ENCODE measurements at places on chromosomes 2 and 18.

DNA sequence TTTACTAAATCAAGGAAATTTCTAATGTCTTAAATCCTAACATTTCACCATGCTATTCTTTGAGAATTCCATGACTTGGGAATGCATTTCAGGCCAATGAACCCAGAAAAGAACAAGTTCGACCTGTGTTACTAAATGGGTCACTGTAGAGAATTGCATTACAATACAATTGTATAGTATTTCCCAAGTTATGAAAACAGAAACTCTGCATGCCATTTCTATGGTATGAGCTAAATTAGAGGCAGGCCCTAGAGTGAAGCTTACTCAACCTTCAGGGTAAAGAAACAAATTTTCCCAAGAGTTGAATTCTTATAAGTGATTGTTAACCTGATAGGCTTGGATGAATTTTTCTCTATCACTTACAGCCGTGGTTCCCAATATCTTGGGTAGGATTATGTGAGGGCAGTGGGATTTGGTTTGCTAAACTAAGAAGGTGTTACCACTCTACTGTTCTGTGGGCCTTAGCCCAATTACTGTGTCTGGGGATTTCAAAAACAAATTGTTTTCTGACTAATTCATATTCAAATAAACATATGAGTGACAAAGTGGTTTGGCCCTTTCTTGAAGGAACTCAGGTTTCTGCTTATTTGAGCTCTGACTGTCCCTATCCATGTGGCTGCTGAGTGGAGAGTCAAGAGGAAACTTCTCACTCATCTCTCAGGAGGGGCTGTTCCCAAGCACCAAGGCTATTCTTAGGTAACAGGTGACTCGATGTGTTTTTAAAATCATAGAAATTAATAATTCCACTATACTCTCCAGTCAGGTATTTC, 11.2 kb upstream of the SERPINB7 start:
- DNase-seq = no peak

DNA sequence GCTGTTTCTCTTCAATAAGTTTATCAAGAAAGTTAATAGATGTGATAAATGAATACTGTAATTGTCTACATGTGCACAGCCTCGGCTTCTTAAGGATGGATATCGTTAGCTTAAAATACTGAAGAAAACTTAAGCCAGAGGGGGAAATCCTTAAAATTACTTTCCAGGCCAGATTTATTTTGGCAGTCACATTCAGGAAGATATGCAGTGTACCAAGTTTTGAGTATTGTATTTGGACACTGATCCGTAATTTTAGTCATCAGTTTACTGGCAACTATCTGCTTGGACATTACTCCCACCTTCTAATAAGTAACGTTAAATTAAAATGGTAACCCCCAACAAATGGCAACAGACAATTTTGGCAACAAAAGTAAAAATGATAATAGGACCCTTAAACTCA, 770.0 kb upstream of the ZEB2 start:
- DNase-seq = no peak

DNA sequence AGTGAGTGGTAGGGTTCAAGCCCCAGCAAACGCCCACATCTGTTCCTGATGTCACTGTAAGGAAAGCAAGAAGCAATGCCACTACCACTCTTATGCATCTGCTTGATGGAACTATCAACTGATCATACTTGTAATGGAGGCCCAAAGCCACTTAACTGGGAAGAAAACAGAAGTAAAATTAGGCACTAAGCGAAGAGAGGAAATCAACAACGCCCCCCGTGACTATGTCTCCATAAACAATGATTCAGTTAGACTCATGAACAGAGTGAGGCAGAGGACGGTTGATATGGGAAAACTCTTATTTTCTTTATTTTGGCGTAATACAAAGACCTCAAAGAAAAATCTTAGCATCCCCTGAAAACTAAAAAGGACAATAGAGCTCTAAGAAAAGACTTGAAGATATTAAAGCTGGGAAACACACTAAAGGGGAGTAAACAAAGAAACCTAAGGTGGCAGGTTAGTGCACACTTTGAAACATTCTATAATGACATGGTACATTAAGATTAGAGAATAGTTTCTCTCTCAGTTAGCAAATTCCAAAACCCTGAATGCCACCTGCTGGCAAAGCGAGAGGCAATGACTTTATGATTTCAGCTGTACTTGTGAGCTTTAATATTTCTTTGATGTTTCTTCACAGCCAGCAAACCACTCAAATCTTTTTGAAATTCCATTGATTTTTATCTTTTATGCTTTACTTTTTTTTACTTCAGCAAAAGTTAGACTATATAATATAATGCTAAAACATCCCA, 86.5 kb downstream of the LRP2 start:
- no peak for DNase-seq

DNA sequence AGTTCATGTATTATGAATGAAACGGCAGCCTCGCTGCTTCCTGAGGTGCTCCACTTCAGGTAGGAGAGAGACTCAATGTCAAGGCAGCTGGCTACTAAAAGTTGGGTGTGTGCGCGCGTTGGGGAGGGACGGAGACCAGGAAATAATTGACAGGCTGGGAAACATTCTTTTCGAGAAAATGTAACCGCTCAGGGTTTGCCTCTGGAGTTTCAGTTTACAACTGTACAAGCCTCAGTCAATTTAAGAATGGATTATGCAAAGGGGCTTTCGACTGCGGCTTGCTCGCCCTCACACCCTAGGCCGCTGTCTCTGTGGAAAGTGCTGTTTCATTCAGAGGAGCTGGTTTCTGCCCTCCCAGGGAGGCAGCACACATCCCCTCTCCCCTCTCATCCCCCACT, 4.4 kb upstream of the SPRED2 start:
- peak; percentile 32 for DNase-seq

DNA sequence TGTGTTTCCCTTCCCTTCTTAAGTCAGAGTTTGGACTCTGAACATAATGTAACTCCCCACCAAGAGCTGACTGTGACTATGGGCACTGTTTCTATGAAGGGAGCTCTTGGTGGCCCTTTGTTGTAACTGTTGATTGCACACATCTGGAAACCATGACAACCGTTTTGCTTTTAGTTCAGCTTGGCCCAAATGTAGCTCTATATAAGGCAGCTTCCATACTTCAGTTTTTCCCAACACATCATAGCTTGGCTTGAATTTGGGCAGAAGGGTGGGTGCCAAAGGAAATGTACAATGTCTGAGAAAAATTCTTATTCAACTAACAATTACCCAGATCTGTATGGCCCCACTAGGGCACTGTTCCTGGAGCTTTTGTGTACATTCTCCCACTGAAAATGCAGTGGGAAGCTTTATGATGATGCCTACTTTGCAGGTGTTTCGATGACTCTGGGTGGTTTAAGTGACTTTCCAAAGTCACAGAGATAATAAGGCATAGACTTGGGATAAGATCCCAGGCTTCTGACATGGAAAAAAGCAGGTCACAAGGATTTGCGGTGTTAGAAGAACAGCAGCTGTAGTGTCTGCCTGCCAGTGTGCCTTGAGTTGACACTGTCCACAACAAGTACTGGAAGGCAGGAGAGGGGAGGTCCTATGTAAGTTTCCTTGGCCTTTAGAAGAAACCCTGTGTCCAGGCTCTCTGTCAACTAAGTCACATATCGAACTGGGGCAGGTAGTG, 2.4 kb upstream of the CETN1 start:
- DNase-seq = no peak

DNA sequence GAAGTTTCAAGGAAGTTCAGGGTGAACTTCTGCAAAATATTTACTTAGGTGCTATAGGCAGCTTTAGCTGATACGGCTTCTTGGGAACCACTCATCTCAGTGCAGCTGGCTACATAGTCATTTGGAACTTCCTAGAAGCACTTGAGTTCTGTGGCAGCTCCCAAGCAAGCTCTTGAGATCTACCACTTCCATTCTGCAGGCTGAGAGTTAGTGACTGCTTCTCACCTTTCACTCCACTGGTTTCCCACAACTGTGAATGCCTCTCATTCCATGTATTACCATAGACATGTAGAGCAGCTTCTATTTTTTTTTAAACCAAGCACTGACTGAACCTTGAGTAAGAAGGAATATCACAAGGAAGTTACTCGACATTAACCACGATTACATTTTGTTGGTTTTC, 994.1 kb upstream of the ACVR2A start:
- no peak for DNase-seq

GRCh38 chr18:14942275-14942674, 194.3 kb downstream of the ANKRD30B start:
- DNase-seq = no peak

DNA sequence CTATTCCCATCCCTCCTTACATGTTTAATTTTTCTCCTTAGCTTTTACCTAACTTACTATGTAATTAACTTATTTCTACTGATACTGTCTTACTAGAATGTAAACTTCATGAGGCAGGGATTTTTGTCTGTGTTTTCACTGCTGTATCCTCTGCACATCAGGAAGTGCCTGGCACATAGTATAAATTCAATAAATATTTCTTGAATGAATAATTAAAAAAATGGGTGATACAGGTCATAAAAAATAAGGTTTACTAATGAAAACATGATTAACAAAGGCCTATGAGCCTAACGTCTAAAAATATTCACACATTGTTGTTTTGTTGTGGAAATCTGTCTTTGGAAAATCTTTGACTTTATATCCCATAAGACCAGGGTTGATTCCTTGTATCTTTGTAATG, 4.5 kb downstream of the RBKS start:
- DNase-seq = no peak

All from stimulated activated CD8-positive, alpha-beta memory T cell treated with anti-CD3 and anti-CD28 coated beads, Interleukin-2, amount 100 ng/mL, for 48 hours (primary cell).